ENCODE measurements at places on chromosomes 5 and 9.

DNA sequence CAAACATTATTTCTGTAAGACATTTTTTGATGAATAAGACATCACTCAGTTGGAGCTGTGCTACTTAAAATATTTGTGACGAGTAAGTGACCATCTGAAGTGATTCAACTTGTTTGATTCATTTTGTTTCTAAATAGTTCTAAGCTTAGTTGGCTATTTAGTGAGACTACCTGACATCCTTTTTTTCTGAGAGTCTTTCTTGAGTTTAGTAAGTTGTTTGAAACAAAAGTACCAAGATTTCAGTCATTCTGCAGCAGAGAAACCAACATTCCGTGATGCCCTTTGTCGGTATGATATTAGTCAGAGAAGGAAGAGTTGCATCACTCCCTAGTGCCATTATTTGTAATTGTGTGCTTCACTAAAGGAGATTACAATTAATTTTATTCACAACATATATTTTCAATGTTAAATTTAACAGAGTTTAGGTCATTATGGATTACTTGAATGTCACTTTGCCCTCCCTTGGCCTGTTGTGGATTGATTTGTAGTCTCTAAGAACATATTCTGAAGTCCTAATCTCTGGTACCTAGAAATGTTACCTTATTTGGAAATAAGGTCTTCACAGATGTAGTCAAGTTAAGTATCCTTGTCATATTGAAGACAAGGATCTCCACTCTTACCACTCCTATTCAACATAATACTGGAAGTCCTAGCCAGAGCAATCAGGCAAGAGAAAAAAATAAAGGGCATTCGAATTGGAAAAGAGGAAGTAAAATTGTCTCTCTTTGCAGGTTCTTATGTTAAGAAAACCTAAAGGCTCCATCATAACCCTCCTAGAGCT, 212.2 kb downstream of the PCSK1 start:
- DNase-seq, result no peak

DNA sequence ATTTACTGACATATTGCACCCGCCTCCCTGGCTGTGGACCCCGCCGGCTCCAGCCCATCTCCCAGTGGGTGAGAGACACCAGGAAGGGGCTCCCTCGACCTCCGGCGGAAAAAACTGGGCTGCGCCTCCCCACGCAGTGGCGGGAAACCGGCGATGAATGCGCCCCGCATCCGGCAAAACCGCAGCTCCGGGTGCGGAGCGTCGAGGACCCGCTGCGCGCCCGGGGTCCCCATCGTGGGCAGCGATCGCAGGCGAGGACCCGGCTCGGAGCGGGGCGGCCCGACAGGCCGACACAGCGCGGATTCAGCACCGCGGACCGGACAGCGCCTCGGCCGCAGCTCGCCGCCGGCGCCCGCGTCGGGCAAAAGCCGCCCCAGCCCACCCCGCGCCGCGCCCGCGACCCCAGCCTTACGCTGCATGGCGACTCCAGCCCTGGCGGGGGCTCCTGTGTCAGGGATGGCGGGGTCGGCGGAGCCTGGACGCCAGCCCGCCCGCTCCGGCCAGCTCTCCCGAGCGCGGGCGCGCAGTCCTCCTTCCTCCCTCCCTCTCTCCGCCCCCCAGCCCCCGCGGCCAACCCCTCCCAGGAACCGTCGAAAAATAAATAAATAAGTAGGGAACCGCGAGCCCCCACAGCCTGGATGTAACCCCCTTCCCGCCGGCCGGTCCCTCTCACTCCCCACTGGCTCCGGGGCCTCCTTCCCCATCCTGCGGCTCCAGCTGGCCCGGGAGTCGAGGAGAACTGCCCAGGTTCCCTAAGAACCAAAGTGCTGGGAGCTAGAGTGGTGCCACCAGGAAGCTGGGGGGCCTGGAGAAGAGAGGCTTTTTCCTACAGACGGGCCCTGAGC, 3.1 kb downstream of the LHX3 start:
- no peak for DNase-seq

- no peak for DNase-seq
Measured at GRCh38 chr5:112293587-112293986, 125.5 kb downstream of the EPB41L4A start.

DNA sequence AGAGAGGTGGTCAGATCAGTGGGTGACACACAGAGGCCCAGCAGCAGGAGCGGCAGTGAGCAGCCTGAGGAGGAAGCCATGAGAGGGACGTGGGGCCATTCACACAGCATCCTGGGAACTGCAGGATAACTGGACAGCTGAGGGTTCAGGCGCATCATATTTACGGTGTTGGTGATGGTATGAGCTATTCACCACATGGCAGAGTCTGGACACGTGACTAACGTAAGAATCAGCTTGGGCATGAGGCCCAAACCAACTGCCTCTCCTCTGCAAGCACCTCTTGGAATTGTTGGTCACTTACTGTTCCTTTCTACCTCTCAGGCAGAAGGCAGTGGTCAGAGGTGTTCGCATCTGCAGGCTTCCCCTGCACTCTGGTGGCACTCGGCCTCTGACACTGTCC, 141.1 kb downstream of the ENTREP1 start:
- no peak for DNase-seq

DNA sequence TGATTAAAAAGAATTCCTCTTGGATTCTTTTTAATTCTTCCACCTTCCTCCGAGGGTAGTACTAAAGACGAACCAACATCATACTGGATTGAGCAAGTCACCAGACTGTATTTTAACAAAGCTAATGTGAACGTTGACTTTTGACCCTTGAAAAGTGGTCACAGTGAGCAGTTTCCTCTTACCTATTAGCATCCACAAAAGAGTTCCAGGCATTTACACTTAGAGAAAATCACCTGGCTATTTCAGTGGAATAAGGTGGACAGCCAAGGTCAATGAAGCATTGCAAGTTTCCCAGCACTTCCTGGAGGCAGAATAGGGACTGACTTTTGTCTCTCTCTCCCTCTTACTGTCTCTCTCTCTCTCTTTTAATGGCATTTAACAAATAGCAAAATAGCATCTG, 145.1 kb upstream of the DAB2 start:
- no peak for DNase-seq

- no peak for DNase-seq
Measured at GRCh38 chr5:56288873-56289601, 55.9 kb upstream of the ANKRD55 start.

DNA sequence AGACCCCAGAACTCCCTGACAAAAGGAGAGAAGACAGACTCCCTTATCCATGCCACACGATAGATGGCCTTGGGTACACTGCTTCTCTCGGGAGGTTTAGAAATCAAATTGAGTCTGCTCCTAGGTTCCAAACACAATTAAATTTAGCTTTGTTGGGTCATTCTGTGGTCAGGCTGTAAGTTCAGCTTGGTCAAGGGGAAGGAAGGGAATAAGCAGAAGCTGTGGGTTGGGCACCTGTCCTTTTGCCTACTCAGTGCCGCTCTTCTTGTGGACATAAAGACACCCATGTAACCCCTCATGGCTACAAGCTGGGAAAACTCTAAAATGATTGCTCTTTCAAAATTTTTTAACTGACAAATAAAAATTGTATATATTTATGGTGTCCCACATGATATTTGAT, 19.1 kb upstream of the AK3 start:
- DNase-seq, result no peak

DNA sequence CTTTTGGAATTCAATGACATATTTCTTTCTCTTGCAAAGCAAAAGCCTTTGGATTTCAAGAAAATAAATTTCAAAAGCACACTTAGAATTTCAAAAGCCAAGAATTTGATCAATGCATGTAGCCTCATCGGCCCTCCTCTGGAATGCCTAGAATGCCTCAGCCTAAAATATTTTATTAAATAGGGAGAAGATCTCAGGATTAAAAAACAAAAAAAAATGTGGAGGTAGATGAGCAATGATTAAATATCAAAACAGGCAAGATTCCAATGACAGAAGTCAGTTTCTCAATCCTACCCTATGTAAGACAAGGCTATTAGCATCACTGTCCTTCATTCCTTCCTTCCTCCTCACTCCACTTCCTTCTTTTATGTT, 169.0 kb downstream of the CDH6 start:
- DNase-seq, result no peak
